ELR (cell line): ENCODE measurements at places on chromosomes 3 and 15.

- DNase-seq, result no peak
Measured at GRCh38 chr15:69391046-69391757, 22.9 kb upstream of the KIF23 start.

- DNase-seq, result peak; percentile 57
Measured at GRCh38 chr15:37031198-37031597, 69.2 kb downstream of the MEIS2 start.

DNA sequence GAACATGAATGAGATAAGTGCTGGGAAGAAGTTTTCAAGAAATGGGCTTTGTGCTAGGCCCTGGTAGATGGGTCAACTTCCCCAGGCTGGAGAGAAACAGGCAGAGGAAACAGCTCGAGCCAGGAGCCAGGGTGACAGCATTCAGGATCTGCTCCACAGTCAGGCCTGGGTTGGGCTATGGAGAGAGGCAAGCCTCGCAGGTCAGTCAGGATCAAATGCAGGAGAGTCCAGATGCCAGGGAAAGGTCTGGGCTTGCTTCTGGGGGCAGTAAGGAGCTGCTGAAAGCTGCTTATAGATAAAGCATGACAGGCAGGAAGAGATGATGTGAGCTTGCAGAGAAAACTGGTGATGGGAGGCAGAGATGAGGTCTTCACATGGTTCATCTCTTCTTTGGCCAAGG lies 11.0 kb upstream of the USP3 start:
- no peak for DNase-seq

GRCh38 chr3:71905426-71905825 lies 120.5 kb upstream of the PROK2 start:
- DNase-seq, result no peak

- no peak for DNase-seq
Measured at GRCh38 chr3:31758322-31758965, 222.6 kb downstream of the OSBPL10 start.

DNA sequence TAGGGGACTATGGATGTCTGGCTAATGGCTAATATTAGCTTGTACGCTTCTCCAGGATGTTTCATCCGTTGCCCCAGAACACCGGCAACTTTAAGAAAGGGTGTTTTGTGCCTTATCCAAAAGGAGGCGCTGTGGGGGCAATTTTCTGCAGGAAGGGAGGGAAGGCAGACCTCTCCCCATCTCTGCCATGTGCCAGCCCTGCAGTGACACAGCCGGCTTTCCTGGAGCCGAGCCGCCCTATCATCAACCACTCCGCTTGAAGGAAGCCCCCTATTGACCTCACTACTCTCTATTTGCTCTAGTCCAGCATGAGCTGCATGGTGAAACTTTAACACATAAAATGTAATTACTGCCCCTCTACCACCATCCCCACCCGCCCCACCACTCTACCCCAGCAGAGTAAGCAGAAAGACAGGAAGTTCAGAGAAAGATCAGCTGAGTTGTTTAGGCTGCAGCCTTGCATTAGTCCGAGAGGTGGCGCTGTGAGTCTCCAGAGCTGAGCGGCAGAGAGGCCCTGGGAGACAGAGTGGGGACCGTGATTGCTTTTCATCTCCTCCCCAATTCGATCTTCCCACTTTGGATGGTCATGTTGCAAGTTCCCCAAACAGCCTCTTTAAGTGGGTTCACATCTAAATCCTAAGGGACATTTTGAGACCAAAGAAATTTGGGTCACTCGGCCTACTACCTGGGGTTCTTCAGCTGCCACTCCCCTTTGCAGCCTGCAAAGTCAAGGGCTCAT lies 24.5 kb upstream of the RAD18 start:
- peak; percentile 57 for DNase-seq

- DNase-seq, result peak; percentile 87
Measured at GRCh38 chr3:12750223-12750622, 8.8 kb downstream of the TMEM40 start.

GRCh38 chr3:111531446-111531845 lies 10.6 kb upstream of the CD96 start:
- peak; percentile 77 for DNase-seq

GRCh38 chr3:155682426-155683343 lies 62.2 kb downstream of the PLCH1 start:
- DNase-seq, result no peak

GRCh38 chr15:71715914-71716313 lies 94.4 kb upstream of the NR2E3 start:
- DNase-seq, result no peak

GRCh38 chr3:153159771-153160397 lies 2.1 kb upstream of the RAP2B start:
- DNase-seq, result no peak

DNA sequence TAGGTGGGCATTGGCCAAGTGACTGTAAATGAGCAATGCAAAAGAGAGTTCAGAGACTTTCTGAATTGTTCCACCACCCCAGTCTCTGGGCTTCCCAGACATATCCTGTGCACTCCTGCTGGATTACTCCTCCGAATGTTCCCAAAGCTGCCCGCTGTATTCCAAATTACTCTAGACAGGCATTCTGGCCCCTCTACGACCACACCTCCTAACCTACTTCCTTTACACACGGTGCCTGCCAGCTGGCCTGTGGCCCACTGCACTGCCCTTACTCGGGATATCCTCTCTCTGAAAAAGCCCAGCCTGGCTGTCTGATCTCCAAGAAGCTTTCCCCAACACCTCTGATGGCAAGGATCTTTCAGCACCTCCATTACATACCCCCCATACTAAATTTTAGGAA lies 66.6 kb downstream of the DUT start:
- no peak for DNase-seq

- no peak for DNase-seq
Measured at GRCh38 chr3:23153436-23153835, 49.7 kb upstream of the UBE2E2 start.

DNA sequence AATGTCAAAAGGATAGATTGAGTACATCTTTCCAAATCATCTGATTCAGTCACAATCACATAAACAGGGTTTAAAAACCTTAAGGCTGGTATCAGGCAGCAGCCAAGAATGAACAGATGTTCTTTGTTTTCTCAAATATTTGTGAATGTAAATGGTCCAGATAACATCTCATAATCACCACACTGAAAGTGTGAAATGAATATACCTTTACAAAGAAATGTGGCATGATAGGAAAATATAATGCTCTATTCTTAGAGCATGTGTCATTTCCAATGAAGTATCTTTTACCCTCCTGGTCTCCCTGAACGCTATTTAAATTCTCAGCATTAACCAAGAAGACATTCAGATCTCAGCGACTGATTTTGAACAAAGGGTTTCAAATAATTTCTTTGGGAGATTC lies 8.8 kb upstream of the ACTC1 start:
- DNase-seq, result no peak

DNA sequence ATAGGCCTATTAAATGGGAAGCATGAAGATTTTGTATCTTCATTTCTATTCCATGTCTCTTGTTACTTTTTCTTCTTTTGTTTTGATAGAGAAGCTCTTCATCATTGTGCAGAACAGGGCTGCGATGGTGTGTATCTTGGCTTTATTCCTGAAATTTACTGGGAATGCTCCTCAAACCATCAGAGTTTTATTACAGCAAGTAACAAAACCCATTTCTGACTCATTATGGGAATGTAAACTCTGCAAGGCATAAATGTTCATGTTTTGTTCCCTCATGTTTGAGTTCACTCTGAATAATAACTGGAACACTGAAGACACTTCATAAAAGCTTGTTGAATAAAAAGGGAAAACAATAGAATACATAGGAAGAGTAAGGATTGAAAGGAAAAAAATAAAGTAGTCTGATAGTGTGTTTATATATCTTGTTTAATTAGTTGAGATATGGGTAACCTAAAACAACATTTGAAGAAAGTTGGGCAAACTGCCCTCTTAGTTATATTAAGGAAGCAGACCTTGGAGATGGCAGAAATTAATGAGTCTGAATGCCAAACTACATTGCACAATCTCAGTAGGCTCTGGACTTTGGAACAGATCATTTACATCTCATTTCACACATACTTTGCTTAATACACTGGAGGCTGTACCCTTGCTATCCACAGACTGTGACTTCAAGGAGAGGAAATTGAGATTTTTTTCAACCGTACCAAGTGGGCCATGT lies 521.5 kb downstream of the GRM7 start:
- DNase-seq, result no peak

DNA sequence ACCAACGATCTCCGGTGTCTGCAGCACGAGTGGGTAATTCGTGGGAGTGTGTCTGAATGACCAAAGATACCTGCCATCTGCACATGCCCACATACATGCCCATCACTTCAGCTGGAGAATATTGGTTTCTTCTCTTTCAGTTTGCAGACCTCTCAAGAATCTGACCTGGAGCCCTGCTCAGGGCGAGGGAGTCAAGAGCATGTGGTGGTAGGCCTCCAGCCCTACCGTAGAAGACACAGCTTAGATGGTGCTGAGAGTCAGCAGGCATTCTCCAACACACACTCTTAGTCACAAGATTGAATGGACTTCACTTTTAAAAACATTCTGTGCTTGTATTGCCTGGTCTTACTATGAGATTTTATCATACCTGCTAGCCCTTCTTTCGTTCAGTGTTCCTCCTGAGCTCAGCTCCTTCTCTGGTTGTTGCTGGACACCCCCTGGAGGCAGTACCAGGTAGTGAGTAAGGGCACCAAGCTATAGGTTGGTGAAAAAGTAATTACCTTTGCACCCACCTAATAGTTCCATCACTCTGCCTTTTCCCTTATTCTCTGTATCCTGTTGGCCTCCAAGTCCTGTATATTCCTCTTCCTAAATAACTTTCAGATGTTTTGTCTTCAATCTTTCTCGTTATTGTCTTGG lies 252.0 kb downstream of the CACNA2D3 start:
- peak; percentile 2 for DNase-seq

DNA sequence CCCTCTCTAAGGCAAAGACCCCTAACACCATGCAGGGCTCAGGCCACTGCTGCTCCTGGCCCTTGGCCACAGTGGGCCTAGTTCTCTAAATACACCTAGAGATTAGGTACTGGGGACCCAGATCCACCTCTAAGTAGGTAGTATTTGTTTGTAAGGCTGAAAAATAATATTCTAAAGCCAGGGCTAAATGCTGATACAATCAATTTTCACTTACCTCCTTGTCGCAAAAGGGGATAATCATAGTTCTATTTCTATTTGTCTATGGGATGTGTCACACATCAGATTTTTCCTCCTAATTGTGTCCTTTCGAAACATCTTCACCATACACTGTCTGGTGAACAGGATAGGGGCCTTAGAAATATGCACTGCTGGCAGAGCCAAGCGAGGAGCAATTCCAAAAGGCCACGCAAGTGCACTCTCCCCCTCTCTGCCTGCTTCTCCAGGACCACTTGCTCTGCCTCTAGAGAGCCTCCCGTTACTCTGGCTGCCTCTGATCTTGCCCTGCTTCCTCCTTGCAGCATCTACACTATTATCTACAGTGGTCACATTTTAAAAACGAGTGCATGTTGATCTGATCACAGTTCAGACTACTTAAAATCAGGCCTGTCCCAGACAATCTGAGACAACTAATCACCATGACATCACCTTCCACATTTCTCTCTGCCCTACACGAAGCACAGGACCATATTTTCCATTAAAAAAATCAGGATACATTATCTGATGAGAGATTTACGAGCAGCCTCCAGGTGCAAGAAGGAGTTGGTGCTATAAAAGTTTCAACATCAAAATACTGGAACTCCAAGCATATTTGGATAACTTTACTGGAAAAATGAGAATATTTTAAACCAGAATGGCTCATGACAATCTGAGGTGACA lies 115.4 kb downstream of the MYLK start:
- DNase-seq, result no peak

DNA sequence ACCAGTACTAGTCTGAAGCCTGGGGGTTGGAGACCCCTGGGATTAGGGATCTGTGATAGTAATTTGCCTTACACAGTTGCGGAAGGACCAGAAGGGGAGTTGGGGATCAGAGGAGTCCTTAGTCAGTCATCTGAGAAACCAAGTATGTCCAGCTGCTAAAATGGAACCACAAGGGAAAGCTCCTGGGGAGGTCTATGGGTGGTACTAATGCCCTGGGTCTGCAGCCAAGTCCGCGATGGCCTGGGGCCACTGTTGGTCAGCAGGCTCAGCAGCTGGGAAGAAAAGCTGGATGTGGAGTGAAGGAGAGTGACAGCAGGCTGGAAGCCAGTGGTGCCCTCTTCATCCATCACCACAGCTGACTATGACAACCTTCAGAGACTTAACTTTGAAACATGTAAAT lies 2.2 kb upstream of the ANKDD1A start:
- no peak for DNase-seq

GRCh38 chr3:35201211-35201610 lies 438.1 kb upstream of the ARPP21 start:
- no peak for DNase-seq

DNA sequence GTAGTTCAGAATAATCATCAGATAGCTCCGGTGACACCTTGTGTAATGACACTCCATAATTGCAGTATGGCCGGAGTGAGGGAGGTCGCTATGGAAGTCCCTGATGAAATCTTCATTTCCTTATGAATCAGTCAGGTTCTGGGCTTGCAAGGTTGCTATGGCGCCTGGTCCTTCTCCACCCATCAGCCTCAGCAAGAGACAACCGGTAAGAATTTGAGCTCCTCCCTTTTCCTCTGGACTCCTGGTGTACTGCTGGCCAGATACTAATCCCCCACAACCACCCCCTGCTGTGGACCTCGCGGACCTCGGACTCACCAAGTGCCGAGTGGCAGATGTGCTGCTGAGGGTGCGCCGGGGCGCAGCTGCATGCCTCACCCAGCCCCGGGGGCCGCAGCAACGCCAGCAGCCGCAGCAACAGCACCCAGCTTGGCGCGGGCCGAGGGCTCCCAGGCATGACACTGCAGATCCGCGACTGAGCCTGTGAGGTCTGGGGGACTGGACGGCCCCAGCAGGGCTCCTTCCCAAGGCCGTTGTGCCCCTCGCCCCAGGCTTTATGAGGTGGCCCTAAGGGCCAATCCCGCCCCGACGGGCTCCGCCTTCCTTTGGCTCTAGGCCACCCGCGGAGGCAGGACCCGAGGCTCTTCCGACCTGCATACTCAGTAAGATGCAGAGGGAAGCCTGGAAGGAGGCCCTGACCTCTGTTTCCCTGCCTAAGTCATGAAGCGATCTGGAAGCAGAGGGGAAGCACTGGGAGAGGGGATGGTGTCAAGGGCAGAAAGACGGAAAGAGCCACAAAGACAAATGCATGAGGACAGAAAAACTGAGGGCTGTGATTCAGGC lies at the start of gene TIMP4:
TSS of gene TIMP4 (minus strand) at position 526 of the 840 bp plus-strand sequence. CDS start at position 454, 72 bp downstream.
- peak; percentile 62 for DNase-seq

GRCh38 chr3:45953536-45953935 lies 10.3 kb downstream of the CXCR6 start:
- no peak for DNase-seq

DNA sequence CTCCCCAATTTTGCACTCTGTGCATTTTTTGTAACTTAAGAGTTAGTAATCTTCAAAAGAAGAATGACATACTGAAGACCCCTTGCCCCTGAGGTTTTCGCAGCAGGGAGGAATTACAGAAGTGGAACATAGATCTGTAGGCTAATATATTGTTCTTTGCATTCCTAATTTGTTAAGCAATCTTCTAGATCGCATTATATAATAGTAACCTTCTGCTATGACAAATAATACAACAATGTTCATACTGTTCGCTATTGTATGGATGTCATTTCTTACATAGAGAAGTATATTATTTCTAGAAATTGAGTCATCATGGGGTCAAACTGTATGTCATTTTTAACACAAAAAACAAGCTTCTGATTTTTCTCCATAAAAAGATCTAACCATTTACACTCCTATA lies 95.8 kb upstream of the TGFBR2 start:
- DNase-seq, result peak; percentile 78

GRCh38 chr15:61421470-61421869 lies 192.4 kb upstream of the RORA start:
- no peak for DNase-seq
